ENCODE measurements at places on chromosomes 1 and 21.

DNA sequence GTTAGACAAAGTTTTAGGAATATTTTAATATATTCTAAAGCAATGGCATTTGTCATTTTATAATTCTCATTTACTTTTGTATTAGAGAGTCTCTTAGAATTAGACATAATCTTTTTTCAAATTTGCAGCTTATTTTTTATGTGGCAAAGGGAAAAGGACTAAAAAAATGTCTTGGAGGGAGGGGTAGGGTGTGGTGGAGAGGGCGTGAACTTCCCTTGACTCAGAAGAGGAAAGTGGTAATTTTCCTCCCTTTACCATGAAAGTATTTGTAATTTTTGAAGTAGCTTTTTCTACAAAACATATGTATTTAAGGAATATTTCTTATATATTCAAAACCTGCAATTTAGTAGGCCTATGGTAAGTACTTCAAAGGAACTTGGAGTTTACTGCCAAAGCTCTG lies 6.9 kb upstream of the RABGAP1L start:
- DNase-seq, result peak; percentile 40

- DNase-seq, result peak; percentile 83
These were observed 2.8 kb upstream of the C1orf162 start for GRCh38 chr1:111471012-111471411.

DNA sequence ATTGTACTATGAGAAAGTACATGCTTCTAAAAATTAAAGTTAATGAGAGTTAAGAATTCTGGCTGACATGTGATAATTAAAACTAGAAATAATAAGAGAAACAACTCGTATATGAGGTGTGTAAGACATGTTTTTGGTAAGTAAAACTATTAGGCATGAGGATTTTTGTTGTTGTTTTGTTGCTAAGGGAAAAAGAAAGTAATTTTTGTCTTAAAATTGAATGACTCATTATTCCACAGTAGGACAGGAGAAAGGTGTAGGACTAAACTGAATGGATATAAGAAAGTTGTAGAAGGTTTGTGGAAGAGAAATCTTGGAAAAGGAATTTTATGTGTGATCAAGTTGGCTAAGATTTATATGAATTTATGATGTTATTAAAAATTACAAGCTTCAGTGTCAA lies 54.8 kb downstream of the TBX19 start:
- no peak for DNase-seq

GRCh38 chr1:205604825-205605505 lies 26.8 kb downstream of the ELK4 start:
- DNase-seq, result no peak

GRCh38 chr1:22284906-22285548 lies 142.1 kb upstream of the WNT4 start:
- DNase-seq, result no peak

GRCh38 chr1:211247921-211248320 lies 11.2 kb upstream of the RCOR3 start:
- no peak for DNase-seq

GRCh38 chr1:9894115-9894514 lies 16.0 kb downstream of the CTNNBIP1 start:
- no peak for DNase-seq

GRCh38 chr1:5903680-5904079 lies 88.5 kb downstream of the NPHP4 start:
- DNase-seq, result no peak

DNA sequence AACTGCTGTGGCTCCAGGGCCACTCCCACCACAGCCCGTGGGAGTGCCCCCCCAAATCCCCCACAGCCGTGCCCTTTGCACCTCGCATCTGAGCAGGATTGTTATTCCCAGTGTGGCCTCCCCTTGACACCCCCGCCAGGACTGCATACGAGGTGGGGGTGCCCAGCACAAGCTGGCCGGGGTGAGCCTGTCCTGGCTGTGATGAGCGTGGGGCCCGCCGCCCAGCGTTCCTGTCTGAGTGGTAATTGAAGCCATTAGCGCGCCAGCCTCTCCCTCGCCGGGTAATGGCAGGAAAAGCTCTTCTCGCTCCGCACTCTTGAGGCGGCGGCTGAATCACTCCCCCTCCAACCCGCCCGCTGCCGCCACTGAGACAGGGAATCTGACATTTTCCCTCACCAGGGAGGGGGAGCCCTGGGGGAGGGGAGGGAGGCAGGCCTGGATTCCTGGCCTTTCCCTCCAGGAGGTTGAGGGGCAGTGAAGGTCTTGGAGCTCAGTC lies 27.7 kb downstream of the PTPRF start:
- DNase-seq, result no peak
